ENCODE measurements at places on chromosomes 3 and 15. TPM values are rescaled to one million over a fixed set of nuclear protein-coding genes. Genes with fewer than 3 reads are reported as not detected.

DNA sequence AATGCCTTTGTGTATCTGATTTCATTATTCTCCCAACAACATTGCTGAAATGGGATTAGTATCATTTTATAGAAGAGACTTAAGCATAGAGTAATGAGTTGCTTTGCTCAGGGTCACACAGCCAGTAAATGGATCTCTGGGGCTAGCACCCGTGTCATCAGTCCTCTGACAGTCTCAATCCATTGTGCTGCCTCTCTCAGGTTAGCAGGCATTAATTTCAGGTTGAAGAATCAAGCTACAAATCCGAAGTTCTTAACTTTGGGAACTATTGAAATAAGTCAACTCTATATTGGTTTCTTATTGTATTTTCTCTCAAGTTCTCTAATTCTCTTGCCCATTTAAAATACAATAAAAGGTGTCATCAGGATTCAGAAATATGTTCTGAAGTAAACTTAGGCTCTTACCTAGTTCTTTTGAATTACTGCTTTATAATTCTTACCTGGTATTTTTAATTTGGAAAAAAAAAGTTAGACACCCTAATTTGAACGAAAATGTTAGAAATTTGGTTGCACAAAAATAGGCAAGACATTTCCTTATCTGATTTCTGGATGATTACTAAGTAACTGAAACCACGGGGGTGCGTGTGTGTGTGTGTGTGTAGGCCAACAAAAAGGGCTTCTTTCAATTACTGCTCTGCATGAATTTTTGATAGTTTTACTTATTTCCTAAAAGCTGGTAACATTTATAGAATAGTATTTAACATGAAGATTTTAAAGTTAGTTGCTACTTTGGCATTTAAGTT, 189.8 kb downstream of the MBNL1 start:
- DNase-seq: no peak

DNA sequence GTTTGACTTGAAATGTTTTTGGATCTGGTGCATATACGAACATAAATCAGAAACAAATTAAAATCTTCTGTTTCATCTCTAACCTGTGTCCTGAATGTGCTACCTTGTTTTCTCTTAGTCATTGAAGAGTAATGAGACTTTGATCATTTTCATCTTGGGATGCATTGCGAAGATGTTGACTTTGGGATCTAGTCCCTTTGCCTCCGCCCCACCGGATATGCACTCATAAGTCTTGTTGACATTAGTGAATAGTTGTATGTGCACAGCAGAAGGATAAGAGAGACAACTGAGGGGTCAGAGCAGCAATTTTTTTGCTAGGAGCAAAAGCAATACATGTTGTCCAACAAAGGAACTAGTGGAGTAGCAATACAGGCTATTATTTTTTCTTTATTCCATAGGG, 35.9 kb upstream of the SPRED1 start:
- peak; percentile 94 for DNase-seq

RASGRF1 gene
- total RNA-seq: not detected

MYLK gene
- total RNA-seq: 8.7 TPM

DPPA2 gene
- total RNA-seq: not detected

DNA sequence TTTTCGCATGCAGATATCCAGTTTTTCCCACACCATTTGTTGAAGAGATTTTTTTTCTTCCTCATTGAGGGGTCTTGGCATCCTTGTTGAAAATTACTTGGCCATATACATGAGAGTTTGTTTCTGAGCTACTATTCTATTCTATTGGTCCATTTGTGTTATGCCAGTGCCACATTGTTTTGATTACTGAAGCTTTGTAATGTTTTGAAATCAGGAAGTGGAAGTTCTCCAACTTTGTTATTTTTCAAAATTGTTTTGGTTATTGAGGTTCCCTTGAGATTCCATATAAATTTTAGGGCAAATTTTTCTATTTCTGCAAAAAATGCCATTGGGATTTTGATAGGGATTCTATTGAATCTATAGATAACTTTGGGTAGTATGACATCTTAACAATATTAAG, 130.3 kb upstream of the PFN2 start:
- no peak for DNase-seq

- no peak for DNase-seq
Measured at GRCh38 chr15:41727143-41727542, 47.1 kb upstream of the MAPKBP1 start.

- DNase-seq: no peak
Measured at GRCh38 chr15:41984622-41985021, 12.3 kb upstream of the EHD4 start.

ACTC1 gene
- not detected for total RNA-seq

GRCh38 chr3:117628823-117629291, 919.3 kb downstream of the TUSC7 start:
- peak; percentile 36 for DNase-seq

SPATA12 gene
- 0.47 TPM for total RNA-seq

DNA sequence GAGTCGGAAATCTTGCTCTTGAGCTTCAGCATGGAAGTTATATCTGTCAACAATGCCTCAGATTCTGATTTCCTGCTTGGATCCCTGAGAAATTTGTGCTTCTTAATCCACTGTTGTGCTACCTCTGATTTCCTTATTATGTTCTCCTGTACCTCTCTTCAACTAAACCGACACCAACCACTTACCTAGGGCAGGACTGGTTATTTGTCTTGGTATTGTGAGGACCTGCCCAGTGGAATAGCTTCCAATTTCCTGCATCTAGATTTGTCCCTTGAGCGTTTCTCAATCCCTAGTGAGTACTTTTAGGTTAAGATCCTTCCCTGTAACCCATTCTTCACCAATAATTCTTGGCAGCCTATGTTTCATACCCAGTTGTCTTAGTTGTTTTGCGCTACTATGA, 720.5 kb upstream of the ZNF385D start:
- DNase-seq: no peak
